ENCODE measurements at places on chromosomes 16 and 17. TPM values are rescaled to one million over a fixed set of nuclear protein-coding genes. Genes with fewer than 3 reads are reported as not detected.

- no peak for DNase-seq
Measured at GRCh38 chr16:74724820-74725549, 24.3 kb upstream of the MLKL start.

DNA sequence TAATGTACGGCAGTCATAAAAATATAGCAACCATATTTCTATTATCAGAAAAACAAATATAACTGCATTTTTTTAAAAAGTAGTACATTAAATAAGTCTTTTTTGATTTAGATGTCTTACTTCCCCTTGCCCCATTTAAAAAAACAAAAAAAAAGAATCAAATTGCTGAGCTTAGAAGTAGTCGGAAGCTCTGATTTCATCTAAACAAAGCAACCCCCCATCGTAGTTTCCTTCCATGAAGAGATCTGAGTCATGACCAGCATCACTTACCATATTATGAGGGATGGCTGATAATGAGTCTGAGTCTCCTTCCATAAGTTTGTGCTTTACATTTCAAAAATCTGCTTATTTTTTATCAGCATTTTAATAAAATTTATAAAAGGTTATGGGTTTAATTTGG is 86.2 kb downstream of the ITFG1 start:
- DNase-seq = no peak

DNA sequence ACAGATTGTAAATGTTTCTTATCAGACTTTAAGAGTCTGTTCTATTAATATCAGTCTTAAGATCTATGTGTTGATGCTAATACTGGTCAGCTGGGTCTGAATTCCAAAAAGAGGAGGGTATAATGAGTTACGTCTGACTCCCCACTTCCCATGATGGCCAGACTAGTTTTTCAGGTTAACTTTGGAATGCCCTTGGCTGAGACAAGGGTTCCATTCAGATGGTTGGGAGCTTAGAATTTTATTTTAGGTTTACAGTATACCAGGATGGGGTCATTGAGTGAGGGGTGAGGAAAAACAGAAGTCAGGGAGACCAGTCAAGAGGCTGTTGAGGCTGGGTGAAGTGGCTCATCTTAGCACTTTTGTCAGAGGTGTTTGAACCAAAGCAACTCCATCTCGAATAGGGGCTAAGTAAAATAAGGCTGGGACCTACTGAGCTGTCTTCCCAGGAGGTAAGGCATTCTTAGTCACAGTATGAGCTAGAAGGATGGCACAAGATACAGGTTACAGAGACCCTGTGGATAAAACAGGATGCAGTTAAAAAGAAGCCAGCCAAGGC is 2.9 kb upstream of the TMEM231 start:
- DNase-seq = peak; percentile 63

GRCh38 chr17:30391534-30391933 is 12.8 kb downstream of the CPD start:
- no peak for DNase-seq

GRCh38 chr17:42421507-42422338 is 1.3 kb downstream of the CAVIN1 start:
- peak; percentile 70 for DNase-seq

Gene TBC1D3E
- total RNA-seq = not detected

Gene KRT40
- not detected for total RNA-seq

All from lung (tissue), 17 donors.